ENCODE measurements at places on chromosomes 11 and 22.

- no peak for DNase-seq
These were observed 55.1 kb downstream of the ARHGEF12 start for GRCh38 chr11:120391292-120391691.

DNA sequence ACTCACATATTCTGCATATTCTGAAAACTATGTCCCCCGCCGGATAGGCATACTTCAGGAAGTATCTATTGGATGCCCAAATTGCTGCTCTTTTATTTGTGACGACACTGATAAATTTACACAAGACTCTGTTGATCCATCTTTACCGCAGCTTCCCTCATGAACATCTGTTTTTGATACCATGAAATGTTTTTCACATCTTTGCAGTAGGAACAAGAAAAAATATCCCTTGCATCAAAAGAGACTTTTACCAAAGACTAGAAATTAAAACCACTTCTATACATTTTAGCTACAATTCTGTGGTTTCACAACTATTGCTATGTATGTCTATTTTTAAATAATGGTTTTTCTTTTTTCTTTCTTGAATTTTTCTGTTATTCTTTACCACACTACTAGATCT, 15.3 kb downstream of the POU2AF2 start:
- DNase-seq: no peak

DNA sequence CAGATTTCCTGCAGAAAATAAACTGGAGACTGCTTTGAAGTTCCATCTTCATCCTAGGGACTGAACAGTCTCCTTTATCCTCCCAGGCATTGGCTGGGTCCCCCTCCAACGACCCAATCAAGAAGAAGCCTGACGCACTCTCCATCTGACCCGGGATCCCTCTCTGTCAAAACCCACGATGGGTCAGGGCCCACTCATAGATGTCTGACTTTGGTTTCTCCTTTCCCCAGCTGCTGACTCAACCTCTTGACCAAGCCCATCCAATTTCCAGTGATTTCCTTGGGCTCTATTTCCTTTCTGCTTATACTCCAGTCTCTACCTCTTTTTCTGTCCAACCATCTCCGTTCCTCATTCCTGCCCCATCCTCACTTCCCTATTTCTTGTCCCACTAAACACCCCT, 189.7 kb downstream of the MIAT start:
- DNase-seq: no peak

- no peak for DNase-seq
These were observed 110.6 kb upstream of the BID start for GRCh38 chr22:17884893-17885292.

DNA sequence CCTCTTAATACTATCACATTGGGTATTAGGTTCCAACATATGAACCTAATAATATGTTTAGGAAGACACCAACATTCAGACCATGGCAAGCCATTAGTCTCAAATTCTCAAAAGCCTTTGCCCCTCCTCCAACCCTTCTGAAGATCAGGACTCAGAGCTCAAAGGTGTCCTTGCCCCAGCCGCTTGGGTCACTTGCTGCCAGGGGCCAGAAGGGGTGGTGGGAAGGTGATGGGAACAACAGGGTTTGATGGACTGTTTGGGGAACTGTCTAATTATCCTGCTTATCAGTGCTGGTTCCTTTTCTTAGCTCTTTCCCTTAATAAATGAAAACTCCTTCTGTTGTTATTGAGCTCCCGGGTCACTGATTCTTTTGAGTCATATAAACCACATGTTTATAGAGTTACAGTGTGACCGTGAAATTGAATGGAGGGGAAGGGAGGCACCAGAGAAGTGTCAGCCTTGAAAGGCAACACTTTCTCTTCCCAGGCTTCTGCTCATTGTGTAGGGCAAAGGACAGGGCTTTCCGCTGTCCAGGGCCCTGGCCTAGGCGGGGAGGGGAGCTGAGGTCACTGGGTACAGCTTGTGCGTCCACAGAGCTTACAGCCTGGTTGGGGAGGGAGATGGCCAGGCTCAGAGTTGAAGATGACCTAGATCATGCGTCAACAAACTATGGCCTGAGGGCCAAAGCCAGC, 105.1 kb downstream of the FBXO7 start:
- peak; percentile 18 for DNase-seq

DNA sequence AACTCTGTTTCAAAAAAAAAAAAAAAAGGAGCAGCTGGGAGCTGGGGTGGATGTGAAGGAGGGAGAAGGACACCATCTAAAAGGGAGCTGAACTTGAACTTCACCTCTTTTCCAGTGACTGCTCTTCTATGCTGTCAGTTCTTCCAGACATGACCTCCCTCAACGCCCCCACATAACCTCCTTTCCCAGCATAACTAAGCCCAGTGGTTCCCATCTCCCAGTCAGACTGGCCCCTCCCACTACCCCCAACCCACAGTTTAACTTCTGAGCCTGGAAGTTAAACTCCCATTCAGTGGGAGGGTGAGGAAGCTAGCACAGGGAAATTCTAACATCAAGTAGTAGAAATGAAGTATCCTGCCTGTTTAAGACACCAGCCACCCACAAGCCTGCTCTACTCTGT, 1.8 kb downstream of the ARHGAP1 start:
- no peak for DNase-seq

- no peak for DNase-seq
These were observed 158.8 kb downstream of the AASDHPPT start for GRCh38 chr11:106236295-106236694.

- DNase-seq: no peak
These were observed 24.6 kb downstream of the DAGLA start for GRCh38 chr11:61704838-61705237.

DNA sequence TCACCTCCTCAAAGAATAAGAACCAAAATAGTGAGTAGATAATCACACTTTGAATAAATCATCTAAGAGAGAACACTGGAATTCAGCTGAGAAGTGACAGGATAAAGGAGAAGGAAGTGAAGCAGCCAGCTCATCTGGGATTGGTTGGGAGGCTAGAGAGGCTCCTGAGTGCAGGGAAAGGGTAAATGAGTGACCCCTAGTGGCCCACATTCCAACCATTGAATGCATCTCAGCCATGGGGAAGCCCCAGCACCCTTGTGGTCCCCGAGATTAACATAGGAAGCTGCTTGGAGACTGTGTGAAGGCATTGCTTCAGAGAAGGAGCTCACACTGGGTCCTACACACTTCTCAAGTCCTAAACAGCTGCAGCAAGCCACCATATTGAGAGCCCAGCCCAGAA, 82.3 kb downstream of the JRKL start:
- DNase-seq: no peak

DNA sequence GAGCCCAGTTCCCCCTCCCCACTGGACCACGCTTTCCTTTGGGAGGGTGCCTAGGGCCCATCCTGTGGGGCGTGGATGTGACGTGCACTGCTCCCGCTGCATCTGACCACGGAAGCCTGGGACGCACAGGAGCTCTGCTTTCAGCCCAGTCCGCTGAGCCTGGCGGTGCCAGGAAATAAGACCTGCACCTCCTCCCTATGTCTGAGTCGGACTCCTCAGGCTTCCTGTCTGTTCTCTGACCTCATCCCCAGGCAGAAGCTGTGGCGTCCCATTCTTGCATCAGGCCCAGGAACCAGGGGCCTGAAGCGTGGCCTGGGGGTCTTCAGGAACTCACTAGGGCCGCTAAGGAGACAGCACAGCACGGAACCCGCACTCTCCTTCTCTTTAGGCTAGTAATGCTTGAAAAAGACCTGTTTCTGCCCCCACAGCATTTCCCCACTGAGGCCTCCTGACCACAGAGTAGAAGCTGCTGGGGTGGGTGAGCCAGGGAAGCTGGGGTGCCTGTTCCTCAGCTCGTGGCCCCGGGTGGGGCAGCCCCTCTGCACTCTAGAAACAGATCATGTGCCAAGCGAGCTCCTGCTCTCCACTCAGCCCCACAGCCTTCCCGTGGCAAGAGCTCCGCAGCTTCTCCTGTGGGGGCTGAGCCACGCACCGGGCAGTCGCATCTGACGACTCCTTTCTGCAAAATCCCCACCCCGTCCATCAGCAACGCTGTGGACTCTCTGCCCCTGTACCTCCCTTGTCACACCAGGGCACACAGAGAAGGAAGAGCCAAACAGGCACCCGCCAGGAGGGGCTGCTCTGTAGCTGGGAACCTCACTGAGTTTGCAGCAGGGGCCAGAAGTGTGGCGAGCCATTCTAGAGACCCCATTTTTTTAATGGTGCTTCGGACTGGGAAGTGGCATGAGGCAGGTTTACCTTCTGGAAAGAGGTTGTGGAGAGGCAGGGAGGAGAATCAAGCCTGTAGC, 22.6 kb downstream of the MOV10L1 start:
- DNase-seq: peak; percentile 63

DNA sequence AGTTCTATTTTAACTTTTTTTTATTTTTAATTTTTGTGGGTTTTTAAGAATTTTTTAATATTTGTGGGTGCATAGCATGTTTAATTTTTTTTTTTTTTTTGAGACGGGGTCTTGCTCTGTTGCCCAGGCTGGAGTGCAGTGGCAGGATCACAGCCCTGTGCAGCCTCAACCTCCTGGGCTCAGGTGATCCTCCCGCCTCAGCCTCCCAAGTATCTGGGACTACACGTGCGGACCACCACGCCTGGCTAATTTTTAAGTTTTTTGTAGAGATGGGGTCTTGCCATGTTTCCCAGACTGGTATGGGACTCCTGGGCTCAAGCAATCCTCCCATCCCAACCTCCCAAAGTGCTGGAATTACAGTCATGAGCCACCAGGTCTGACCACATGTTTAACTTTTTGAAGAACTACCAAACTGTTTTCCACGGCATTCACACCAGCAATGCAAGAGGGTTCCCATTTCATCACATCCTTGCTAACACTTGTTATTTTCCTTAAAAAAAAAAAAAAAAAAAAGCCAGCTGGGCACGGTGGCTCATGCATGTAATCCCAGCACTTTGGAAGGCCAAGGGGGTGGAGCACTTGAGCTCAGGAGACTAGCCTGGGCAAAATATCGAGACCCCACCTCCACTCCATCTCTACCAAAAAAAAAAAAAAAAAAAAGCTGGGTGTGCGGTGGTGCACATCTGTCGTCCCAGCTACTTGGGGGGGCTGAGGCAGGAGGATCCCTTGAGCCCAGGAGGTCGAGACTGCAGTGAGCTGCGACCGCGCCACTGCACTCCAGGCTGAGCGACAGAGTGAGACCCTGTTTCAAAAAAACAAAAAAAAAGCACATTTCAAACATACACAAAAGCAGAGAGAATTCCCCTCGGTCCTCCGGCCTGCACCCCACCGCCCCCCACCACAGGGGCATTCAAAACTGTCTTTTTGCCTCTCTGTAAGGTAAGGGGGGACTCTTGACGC, 16.7 kb upstream of the TXNRD2 start:
- DNase-seq: no peak

- DNase-seq: no peak
These were observed 335.4 kb downstream of the BRD1 start for GRCh38 chr22:49492308-49492707.

DNA sequence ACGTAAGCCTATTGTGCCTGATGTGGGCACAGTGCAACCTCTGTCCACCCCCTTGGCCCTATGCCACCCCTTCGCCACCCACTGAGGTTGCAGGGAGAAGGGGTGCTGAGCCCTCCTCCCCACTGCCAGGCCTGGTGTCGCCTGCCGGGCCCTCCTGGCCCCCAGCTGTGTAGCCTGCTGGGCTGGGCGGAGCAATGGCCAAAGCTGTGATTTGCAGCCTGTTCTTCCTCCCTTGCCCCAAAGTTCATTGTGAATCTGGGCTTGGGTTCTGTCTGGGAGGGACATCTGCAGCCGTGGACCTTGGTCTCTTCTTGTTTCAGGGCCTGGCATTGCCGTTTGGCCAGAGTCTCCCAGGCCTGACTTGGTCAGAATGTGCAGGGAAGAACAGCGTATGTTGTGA, 121.9 kb downstream of the PKNOX2 start:
- no peak for DNase-seq
